ENCODE measurements at places on chromosomes 1 and 21. TPM values are rescaled to one million over a fixed set of nuclear protein-coding genes. Genes with fewer than 3 reads are reported as not detected.

Gene DRAXIN
- under 0.01 TPM for total RNA-seq

Gene TEKT2
- 0.29 TPM for total RNA-seq

- no peak overlapping the region for H3K27ac ChIP-seq
- no peaks in the 10 kb centered on the region for H3K36me3 ChIP-seq
- no peak overlapping the region for H3K4me3 ChIP-seq
Measured at GRCh38 chr1:15172405-15173259, 19.1 kb downstream of the TMEM51 start.

DNA sequence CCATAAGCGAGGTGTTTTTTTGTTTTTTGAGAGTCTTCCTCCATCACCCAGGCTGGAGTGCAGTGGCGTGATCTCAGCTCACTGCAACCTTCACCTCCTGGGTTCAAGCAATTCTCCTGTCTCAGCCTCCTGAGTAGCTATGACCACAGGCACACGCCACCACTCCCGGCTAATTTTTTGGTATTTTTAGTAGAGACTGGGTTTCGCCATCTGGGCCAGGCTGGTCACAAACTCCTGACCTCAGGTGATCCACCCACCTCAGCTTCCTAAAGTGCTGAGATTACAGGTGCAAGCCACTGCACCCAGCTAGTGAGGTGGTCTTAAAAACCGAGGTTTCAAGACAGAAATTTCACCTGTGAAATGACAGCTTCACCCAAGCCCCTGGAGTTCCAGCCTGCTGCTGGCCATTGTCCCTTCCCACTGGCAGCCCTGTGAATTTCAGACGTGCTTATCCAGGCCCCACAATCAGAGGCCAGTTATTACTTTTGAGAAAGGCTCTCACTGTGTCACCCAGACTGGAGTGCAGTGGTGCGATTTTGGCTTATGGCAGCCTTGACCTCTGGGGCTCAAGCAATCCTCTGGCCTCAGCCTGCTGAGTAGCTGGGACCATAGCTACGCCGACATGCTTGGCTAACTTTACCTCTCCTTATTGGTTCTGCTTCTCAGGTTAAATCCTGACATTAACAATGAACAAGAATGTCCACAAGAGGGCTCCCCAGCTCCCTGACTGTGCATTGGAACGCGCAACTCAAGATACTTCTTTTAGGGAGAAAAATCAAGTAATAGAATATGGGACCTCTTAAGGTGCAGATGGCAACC, 19.4 kb downstream of the ENO1 start:
- H3K4me1 ChIP-seq, result peaks cover 27% of the 10 kb centered on the region
- DNase-seq, result peak; percentile 87
- no peaks in the 10 kb centered on the region for H3K27me3 ChIP-seq
- peak overlapping the region; percentile 33 for H3K27ac ChIP-seq
- H3K4me3 ChIP-seq, result no peak overlapping the region
- H3K36me3 ChIP-seq, result peaks cover 58% of the 10 kb centered on the region

Gene DHRS3
- 172 TPM for total RNA-seq

DNA sequence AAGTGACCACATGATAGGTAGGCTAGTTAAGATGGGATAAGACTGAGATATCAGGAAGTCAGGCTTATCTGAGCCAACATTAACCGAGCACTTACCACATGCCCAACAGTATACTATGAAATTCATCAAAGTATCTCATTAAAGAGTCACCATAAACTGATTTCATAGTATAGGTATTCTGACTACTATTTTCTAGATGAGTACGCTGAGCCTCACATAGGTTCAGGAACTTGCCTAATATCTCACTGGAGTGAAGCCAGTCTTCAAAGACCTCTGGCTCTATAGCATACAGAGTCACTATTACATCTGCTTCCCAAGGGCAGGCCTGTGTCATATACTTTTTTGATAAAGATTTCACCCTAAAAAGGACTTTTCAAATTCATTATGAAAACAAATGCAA, 115.6 kb upstream of the NGF start:
- H3K4me1 ChIP-seq, result peaks cover 14% of the 10 kb centered on the region
- DNase-seq, result no peak
- no peak overlapping the region for H3K27ac ChIP-seq
- no peaks in the 10 kb centered on the region for H3K36me3 ChIP-seq

Gene C1orf87
- total RNA-seq, result not detected

DNA sequence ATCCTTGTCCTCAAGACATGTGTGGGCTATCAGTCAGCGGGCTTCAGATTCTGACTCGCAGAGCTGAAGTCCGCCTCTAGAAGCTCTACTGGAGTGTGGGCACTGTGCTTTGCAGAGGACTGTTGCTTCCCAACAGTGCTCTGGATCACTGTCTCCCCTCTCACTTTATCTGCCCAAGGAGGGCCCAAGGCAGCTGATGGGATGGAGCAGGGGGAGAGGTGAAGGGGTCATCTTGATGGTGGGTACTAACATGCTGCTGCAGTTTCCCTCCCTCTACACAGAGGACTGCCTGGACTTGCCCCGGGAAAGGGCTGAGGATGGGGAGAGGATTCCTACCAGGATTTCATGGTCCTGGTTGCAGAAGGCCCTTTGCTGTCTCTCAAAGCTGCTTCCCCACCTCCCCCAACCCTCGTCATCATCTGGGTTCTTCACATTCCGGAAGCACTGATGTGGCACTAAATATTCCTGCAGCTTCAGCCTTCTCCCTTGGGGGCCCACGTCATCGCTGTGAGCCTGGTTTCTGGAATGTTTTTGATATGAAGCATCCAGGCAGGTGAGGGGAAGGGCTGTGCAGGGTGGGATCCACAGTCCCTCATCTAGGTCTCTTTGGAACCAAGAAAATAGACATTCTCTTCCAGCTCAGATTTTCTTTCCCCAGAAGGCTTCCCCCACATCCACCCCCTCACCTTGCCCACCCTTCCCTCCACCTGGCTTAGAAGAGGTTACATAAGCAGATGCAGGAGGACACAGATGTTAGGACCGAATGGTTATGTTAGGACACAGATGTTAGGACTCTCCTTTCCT, 23.2 kb downstream of the NUAK2 start:
- H3K27me3 ChIP-seq, result no peaks in the 10 kb centered on the region
- no peak overlapping the region for H3K4me3 ChIP-seq
- peaks cover 63% of the 10 kb centered on the region for H3K4me1 ChIP-seq
- peaks cover 7% of the 10 kb centered on the region for H3K36me3 ChIP-seq

- H3K4me3 ChIP-seq, result no peak overlapping the region
- no peak overlapping the region for H3K27ac ChIP-seq
- H3K36me3 ChIP-seq, result no peaks in the 10 kb centered on the region
- H3K27me3 ChIP-seq, result no peaks in the 10 kb centered on the region
- peaks cover 5% of the 10 kb centered on the region for H3K4me1 ChIP-seq
- no peak for DNase-seq
Measured at GRCh38 chr1:18142471-18142870, 34.9 kb downstream of the IGSF21 start.

Gene DMBX1
- not detected for total RNA-seq

Gene GATAD2B
- 11.6 TPM for total RNA-seq

- H3K36me3 ChIP-seq, result no peaks in the 10 kb centered on the region
- no peak overlapping the region for H3K4me3 ChIP-seq
- no peaks in the 10 kb centered on the region for H3K27me3 ChIP-seq
Measured at GRCh38 chr1:231869364-231869763, 242.8 kb downstream of the DISC1 start.
